ACHN (cell line): ENCODE measurements at places on chromosomes 6 and 20.

DNA sequence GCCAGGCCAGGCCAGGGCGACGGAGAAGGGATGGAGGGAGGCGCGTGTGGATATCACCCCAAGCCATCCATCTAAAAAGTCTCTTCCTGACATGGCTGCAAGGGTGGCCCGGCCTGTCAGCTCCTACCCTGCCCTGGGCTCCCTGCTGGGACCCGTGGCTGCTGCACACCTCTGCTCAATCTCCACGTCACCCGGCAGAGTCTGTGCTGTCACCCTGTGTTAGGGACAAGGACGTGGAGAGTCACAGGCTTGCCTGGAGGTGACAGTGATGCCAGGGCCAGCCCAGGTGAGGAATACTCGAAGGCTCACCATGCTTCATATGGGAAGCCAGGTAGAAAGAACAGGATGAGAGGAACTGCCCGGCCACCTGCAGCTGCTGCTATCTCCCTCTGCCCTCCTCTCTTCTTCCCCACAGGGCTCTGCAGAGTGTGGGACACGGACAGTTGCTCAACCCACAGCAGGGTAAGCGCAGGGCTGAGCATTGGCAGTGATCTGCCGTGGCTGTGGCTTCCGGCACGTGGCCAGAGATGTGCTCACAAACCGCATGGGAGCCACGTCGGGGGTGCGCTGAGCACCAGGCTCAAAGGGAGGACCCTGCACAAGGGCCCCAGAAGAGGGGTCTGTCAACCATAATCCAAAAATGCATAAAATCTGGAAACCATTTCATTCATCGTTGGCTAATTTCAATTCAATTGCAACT is 214.3 kb downstream of the DLL1 start:
- no peak for DNase-seq

GRCh38 chr6:81847866-81848265 is 95.4 kb upstream of the TENT5A start:
- DNase-seq, result no peak

GRCh38 chr6:1678201-1678600 is 68.5 kb downstream of the FOXC1 start:
- no peak for DNase-seq

DNA sequence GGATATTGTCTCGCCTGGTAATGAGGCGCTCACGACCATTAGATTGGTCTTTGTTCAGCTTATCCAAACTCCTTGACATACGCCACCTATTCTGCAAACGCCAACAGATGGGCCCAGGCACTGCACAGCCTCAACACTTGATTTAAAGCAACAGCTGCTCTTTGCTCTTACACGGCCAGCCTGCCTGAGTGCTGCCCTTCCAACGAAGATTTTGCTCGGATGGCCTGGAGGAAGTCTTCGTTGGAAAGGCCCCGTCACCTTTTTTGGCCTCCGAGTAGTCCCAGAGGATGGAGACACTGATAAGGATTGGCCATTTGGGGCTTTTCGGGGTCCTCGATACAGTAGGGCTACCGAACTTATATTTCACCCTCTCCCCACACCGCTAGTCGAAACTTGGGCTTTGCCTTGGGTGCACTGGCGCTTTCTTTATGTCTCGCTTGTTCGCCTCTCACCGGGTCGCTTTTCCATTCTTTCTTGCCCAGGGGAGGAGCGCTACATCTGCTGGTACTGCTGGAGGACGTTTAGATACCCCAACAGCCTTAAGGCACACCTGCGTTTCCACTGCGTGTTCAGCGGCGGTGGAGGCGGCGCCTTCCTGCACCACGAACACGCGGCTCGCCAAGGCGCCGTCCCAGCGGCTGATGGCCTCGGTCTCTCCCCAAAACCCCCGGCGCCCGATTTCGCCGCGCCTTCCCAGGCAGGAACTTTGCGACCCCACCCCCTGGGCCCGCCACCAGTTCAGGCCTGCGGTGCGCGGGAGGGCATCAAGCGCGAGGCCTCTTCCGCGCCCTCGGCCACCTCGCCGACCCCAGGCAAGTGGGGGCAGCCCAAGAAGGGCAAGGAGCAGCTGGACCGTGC is 6.1 kb downstream of the PRDM13 start:
- DNase-seq, result no peak

DNA sequence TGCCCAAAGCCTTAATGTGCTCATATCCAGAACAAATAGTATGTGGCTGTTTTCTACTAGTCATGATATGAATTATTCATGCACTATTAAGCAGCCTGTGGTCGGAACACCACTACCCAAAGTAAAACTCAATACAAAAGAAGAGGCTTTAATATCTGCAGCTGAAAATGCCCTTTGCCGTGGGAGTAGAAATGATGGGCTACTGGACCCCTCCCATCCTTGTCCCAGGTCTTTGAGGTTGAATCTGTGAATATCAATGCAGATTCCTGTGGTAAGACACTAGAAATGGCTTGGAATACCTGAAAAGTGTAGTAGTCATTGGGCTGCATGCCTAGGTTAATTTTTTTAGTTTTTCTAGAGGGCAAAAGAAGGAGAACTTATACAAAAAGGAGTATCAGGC is 303.7 kb downstream of the TBC1D7 start:
- DNase-seq, result no peak

GRCh38 chr6:140504776-140505175 is 1130.3 kb upstream of the CITED2 start:
- DNase-seq, result no peak

DNA sequence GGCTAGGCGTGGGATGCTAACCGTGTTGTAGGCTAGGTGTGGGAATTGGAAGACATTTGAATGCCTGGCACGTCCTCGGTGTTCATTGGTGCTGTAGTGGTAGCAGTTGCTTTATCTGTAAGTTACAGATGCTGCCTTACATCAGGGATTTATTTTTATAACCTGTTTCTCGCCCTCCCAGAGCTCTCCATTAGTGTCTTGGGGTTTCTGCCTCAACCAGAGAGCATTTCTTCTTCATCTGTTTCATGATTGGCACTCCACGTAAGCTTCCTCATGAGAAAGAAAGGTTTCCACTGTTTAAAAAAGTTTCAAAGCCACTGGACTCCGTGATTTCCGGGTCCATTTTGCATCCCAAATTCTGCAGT is 9.0 kb downstream of the IGF2R start:
- no peak for DNase-seq

GRCh38 chr6:157265186-157265585 is 58.1 kb downstream of the TMEM242 start:
- no peak for DNase-seq

GRCh38 chr6:157128235-157128775 is 195.0 kb downstream of the TMEM242 start:
- DNase-seq, result no peak

DNA sequence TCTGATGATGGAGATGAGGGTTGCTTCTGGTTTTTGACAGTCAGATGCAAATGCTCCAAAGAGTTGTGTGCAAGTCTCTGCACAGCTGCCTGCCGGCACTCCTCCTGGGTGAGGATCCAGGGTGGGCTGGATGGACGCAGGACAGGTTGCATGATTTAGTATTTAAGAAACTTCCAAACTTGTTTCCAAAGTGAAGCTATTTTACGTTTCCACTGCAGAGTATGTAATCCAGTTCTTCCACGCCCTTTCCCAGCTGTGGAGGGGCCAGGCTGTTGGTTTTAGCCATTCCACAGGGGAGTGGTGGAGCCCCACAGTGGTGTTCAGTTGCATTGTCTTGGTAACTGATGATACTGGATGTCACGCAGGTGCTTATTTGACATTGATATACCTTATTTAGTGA is 157.3 kb downstream of the THBS2 start:
- no peak for DNase-seq

- no peak for DNase-seq
Observed at GRCh38 chr20:7758406-7758805, 181.9 kb downstream of the HAO1 start.

- DNase-seq, result no peak
Observed at GRCh38 chr6:33896391-33897188, 92.8 kb upstream of the MLN start.

- no peak for DNase-seq
Observed at GRCh38 chr6:16038938-16039337, 89.9 kb upstream of the MYLIP start.

DNA sequence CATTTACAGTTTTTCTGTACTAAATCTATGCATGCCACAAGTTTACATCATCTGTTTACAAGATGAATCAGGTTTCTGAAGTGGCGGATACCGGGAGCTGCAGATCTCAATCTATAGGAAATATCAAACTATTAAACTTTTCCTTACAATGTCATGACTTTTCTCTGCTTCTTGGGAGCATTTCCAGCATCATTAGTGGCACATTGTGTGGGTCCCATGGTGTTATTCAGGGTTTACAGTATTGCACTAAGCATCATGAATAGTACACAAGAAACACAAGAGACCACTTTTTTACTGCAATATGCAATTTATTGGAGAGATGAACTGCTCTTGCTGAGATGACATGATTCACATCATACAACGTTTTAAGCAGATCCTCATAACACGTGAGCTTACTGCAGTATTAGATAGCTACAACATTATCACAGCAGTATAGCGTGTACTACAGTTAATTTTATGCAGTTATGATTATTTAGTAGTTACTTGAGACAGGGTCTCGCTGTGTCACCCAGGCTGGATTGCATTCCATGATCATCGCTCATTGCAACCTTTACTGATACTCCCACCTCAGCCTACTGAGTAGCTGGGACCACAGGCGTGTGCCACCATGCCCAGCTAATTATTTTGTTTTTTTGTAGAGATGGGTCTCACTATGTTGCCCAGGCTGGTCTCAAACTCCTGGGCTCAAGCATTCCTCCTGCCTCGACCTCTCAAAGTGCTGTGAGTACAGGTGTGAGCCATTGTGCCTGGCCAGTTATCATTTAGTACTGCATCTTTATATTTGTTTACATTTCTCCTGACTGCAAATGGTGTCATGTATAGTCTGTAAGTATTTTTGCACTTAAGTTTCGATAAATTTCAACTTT is 18.4 kb downstream of the BLTP3A start:
- no peak for DNase-seq

DNA sequence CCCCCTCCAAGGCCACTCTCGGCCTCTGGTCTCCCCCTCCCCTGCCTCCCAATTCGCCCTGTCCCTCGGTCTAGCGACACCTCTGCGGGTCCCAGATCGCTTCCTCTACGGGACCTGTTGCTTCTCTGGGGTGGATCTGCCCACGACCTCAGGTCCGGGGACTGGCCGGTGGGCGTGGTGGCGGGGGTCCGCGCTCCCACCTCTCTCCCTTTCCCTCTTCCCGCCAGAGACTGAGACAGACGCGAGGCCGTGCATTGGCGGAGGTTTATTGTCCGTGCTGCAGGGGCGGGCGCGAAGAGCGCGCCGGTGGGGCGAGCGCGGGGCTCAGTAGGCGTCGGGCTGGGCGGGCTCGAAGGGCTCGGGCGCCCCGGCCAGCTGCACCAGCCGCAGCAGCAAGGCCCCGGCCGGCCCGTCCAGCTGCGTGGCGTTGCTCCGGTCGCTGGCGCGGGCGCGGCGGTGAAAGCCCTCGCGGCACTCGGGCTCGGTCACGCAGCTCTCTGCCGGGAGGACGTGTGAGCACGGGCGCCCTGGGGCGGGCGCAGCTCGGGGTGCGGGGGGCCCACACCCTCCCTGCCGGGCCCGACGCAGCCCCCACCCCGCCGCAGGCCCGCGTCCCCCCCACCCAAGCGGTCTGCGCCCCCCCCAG is 2.1 kb downstream of the AVP start:
- DNase-seq, result no peak

- DNase-seq, result no peak
Observed at GRCh38 chr6:72651174-72651573, 29.3 kb downstream of the KCNQ5 start.

- DNase-seq, result no peak
Observed at GRCh38 chr6:137219664-137220252, 573 bp upstream of the IFNGR1 start.

- no peak for DNase-seq
Observed at GRCh38 chr6:157708933-157709332, 114.1 kb upstream of the SNX9 start.

- no peak for DNase-seq
Observed at GRCh38 chr6:78324213-78324612, 543.1 kb upstream of the IRAK1BP1 start.

DNA sequence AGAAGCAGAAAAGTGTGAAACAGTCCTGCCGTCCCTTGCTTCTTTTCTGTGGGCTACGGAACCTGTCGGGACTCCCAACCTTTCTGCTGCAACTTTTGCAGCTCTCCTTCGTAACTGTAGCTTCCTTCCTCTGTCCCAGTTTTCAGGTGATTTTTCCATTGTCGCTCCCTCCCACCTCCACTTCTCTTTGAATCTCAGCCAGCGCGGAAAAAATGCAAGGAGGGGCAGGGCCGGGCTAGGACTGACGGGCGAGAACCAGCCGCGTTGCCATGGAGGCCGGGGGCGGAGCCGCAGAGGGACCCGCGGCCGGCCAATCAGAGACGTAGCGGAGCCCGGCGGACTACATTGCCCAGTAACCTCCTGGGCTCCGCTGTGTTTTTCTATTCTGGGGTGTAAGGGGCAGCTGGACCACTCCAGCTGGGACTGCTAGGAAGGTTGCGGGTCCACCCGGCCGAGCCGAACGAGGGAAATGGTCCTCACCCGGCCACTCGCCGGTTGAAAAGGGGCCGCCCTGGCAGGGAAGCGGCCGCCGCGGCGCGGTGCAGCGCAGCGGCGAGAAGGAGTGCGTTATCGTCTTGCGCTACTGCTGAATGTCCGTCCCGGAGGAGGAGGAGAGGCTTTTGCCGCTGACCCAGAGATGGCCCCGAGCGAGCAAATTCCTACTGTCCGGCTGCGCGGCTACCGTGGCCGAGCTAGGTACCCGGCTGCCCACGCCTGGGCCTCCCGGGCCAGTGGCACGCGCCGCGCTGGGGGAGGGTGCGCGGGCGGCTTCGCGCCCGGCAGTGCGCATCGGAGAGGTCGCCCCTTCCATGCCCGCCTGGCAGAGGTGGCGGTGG is at the start of the genes CYP39A1 and SLC25A27:
Gene CYP39A1 (minus strand): TSS at position 216 of the 836 bp plus-strand sequence. CDS start 236 bp downstream, outside the sequence.
Gene SLC25A27 (plus strand): TSS at position 373 of the 836 bp plus-strand sequence. CDS start 218 bp downstream, at position 591.
- DNase-seq, result peak; percentile 77

DNA sequence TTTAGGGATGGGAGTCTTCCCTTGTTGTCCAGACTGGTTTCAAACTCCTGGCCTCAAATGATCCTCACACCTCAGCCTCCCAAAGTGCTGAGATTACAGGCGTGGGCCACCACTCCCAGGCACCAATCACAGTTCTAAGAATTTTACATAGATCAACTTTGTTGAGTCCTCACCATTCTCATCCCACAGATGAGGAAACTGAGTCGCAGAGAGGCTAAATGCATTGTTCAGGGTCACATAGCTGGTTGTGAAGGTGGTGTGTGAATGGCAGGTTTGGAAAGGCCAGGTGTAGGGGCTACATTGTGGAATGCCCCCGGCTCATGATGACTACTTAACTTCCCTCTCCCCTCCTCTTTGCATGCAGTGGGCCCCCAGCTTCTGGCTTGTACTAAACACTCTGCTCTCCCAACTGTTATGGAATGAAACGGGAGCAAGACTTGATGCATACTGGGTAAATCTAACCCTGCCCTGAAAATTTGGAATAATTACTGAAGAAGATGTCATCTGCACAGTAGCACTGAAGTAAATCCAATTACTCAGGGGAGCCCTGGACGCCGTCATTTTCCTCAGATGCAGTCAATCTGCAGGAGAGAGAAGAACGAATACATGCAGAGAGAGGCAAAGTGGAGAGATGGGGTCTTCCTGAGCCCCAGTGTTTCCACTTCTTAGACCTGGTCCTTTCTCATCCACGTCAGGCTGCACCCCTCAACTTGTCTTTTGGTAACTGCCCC is 102.3 kb upstream of the ZNF217 start:
- DNase-seq, result no peak
